ENCODE measurements at places on chromosomes 2 and 18. TPM values are rescaled to one million over a fixed set of nuclear protein-coding genes. Genes with fewer than 3 reads are reported as not detected.

XRCC5 gene
- 178 TPM for total RNA-seq

NAT8 gene
- not detected for total RNA-seq

SLC23A3 gene
- total RNA-seq: 0.72 TPM

SH3BP4 gene
- 34.4 TPM for total RNA-seq

POTEF gene
- not detected for total RNA-seq

CAVIN2 gene
- total RNA-seq: 19.8 TPM

All from A549 treated with CORT108297 at 1 μM for 4 hours (cell line).